ENCODE measurements at places on chromosomes 1 and 21. TPM values are rescaled to one million over a fixed set of nuclear protein-coding genes. Genes with fewer than 3 reads are reported as not detected.

The TAF12 gene
- total RNA-seq: 26.8 TPM

The FHAD1 gene
- not detected for total RNA-seq

The HCN3 gene
- total RNA-seq: 2.4 TPM

The HSPG2 gene
- total RNA-seq: 3.7 TPM

The LRRC7 gene
- total RNA-seq: not detected

The SPATA45 gene
- not detected for total RNA-seq

The CNKSR1 gene
- 1.5 TPM for total RNA-seq

The MYCL gene
- 0.07 TPM for total RNA-seq

The KIF14 gene
- total RNA-seq: 15.7 TPM

The SFN gene
- 1.5 TPM for total RNA-seq

The S100A2 gene
- total RNA-seq: 5.3 TPM

The JAM2 gene
- 1.2 TPM for total RNA-seq

The EPHA2 gene
- total RNA-seq: 0.33 TPM

The SELP gene
- 0.70 TPM for total RNA-seq

The ALG14 gene
- total RNA-seq: 4.3 TPM

The RHD gene
- not detected for total RNA-seq

The CPT2 gene
- total RNA-seq: 19.6 TPM

The TSSK3 gene
- total RNA-seq: 0.69 TPM

The SLC44A5 gene
- total RNA-seq: 0.34 TPM

The KCNE1 gene
- total RNA-seq: 0.21 TPM

The AADACL3 gene
- not detected for total RNA-seq

The TTC39A gene
- not detected for total RNA-seq

The OR6N1 gene
- not detected for total RNA-seq

The F5 gene
- total RNA-seq: 50.8 TPM

The ACOT7 gene
- total RNA-seq: 94.6 TPM

The CD1C gene
- not detected for total RNA-seq

The MATN1 gene
- total RNA-seq: 0.34 TPM

The KRTAP21-2 gene
- not detected for total RNA-seq

The KIF17 gene
- not detected for total RNA-seq

The HFM1 gene
- not detected for total RNA-seq

The OR2AK2 gene
- total RNA-seq: not detected

The KCNJ15 gene
- total RNA-seq: 0.17 TPM

The PLEKHN1 gene
- total RNA-seq: 6.0 TPM

The FCRL1 gene
- not detected for total RNA-seq

The IL12RB2 gene
- 90.7 TPM for total RNA-seq

The ATP1A2 gene
- not detected for total RNA-seq

The REN gene
- total RNA-seq: not detected

The DIO1 gene
- not detected for total RNA-seq

The RNASEL gene
- 4.5 TPM for total RNA-seq

The LCE1B gene
- total RNA-seq: not detected

The RBBP4 gene
- 325 TPM for total RNA-seq

The GFI1 gene
- 53.3 TPM for total RNA-seq

The C1QTNF12 gene
- 4.2 TPM for total RNA-seq
